Skeletal muscle cell (primary cell): ENCODE measurements at places on chromosomes 4 and X.

GRCh38 chr4:101660607-101661006 lies 129.9 kb upstream of the BANK1 start:
- DNase-seq: no peak

DNA sequence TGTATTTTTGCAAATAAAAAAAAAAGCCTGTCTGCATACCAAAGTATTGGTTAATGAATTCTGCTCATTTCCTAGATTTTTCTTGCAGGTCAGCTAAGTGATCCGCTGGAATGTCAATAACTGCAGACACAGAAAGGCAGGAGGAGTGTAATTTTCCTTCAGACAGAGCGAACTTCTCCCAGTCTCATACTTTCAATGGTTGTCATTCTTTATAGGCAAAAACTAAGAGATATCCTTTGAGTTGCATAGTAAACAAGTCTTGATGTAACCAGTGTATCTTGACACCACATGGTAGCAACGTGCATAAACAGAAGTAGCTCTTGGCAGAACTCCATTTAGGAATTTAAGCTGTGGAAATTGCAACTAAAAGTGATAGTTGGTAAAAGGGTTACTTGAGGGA lies 8.2 kb downstream of the CAPN6 start:
- DNase-seq: no peak

DNA sequence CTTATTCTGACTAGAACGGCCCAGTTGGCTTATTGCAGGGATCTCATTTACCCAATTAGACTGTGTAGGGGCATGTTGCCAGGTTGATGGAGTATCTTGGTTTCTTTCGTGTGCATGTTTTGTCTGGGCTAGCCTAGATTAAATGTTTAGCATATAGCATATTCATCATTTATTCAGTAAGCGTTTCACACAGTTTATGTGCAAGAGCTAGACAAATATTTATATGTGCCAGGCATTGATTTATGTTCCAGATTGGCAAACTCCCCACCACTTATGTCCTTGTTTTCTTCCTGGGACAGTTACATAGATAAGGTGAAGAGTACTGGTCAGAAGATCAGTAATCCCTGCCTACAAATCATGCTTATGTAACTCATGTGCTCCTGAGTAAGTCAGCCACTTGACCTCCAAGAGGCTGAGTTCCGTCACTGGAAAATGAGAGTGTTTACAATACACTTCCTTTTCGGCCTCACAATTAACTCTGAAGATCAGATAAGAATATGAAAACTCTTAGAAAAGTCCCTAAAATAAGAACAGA lies 57.2 kb downstream of the RUFY3 start:
- no peak for DNase-seq

DNA sequence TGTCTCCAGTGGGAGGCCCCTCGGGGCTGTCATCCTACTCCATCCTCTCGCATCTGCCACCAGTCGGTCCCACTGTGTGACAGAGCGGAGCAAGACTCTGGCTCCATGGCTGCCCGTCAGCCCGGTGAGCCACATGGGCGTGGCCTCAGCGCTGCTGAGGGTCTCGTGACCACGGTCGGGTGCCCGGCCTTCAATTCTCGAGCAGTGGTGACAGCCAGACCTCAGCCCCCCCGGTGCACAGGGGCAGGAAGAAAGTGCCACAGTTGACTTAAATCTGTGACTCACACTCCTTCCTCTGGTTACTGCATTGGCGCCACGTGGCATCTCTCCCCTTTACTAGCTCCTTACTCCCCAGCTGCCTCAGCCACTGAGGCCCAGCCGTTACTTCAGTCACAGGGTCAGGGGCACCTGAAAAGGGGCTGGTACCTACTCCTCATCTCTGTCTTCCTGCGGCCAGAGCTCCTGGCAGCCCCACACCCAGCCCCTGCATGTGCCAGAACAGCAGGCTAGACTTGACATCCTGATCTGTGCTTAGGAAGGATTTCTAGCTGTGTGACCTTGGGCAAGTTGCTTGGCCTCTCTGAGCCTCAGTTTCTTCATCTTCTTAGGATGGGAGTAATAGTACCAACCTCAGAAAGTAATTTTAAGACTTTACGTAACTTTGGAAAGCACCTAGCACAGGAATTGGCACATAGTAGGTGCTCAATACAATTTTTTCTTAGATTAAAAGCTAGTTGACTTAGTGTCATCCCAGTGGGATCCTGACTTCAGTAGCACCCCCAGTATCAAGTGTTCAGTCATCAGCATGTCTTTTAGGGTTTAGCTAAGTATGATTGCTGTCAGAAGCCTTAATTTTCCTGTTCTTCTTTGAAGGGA lies 66.1 kb downstream of the TNIP2 start:
- no peak for DNase-seq

DNA sequence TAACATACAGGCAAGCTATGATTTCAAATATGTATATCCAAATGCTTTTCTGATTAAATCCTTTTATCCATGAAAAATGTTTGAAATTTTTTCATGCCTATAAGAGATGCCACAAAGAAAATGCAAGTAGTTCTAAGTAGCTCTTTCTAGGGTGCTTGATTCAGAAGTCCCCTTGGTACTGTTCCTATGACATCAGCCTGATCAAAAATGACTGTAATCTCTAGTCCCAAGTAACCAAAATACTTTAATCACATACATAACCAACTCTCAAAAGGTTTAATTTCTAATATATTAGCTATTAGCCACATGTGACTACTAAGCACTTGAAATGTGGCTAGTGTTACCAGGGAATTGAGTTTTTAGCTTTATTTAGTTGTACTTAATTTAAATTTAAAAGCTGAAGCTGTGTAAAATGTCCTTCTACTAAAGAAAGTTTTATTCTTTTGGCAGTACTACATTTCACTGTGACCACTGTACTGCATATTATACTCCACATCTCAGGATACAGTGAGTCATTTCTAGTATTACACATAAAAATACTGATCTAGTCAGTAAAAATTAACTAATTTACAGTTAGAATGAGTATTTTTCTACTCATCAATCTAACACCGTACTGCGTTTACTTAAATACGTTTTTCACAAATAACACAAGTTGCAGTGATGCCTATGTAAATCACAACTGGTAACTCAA lies 33.9 kb downstream of the FBXW7 start:
- no peak for DNase-seq

DNA sequence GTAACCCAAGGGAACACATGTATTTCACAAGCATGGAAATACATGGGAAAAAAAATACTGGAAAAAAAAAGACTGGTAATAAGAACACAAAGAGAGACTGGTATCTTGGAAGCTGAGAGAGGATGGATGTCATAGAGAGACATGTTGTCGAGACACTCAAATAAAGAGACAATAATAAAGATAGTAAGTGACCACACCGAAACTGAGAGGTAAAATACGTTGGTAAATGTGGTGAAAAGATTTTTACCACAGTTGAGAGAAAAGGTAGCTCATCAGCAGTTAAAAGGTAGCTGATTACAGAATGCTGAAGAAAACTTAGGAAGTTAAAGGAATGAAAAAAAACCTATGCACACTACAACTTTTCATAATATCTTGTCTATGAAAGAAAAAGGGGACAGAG lies 81.1 kb downstream of the ARAP2 start:
- no peak for DNase-seq

DNA sequence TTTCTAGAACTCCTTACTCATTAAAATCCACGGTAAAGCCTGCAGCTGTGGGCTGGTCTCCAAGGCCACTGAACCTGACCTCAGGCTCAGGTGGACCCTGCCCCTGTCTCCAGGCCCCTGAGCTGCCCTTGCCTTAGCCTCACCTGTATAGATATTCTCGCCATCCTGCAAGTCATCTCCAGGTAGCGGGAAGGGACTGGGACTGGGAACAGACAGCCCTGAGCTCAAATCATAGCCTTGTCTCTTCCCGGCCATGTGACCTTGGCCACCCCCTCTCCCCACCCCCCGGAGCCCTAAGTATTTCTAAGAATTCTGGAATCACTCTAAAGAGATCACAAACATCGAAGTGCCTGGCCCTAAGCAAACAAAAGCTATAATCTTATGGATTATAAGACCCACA lies 17.7 kb downstream of the ABLIM2 start:
- no peak for DNase-seq

- DNase-seq: no peak
These were observed 28.0 kb upstream of the NSUN7 start for GRCh38 chr4:40721730-40722171.

DNA sequence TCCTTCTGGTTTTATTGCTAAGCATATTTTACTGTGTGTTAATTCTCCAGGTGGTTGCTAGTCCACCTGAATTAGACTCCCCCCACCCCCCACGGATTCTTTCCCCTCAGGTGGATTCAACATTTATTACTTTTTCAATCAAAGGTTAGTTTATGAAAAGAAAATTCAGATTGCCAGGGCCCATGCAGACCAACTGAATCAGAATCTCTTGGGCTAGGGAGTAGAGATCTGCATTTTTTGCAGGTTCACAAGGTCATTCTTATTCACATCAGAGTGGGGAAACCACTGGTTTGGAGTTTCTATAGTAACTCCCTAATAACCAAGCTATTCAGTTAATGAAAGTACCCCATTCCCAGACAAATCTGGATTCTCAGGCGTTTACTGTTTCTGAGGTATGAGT lies 9.8 kb downstream of the TMEM255A start:
- DNase-seq: no peak

GRCh38 chr4:81919223-81919622 lies 447.5 kb upstream of the RASGEF1B start:
- no peak for DNase-seq

GRCh38 chr4:53924333-53925049 lies 139.9 kb downstream of the CHIC2 start:
- no peak for DNase-seq

DNA sequence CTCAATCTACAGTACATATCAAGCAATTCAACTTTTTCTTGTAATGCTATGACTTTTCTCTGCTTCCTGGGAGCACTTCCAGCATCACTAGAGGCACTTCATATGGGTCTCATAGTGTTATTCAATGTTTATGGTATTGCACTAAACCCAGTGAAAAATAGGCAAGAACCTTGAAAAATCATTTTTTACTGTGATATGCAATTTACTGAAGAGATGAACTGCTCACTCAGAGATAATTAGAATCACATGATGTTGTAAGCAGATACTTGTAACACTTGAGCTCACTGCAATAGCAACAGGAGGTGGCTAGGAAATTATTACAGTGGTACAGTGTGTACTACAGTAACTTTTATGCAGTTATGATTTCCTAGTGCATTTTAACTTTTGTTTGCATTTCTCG lies 93.3 kb downstream of the RASGEF1B start:
- DNase-seq: no peak

DNA sequence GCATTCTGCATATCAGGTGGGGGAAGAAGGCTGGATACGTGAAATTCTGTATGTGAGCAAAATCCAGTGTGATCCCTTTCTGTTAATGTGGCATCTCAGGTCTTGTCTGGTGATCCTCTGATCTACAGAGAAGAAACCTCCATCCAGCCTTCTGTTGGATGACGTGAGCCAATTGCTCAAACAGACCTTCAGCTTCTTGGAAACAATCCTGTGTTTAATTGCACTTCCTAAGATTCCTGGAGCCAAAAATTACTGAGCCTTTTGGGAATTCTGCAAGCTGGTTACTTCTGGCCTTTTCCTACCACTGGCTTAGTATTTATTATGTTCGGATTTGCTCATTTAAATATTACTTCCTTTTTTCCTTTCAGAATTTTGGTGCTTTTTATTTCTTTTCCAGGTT lies 51.2 kb downstream of the TRIML1 start:
- DNase-seq: no peak

GRCh38 chrX:130801901-130802300 lies 101.1 kb downstream of the ENOX2 start:
- DNase-seq: no peak

DNA sequence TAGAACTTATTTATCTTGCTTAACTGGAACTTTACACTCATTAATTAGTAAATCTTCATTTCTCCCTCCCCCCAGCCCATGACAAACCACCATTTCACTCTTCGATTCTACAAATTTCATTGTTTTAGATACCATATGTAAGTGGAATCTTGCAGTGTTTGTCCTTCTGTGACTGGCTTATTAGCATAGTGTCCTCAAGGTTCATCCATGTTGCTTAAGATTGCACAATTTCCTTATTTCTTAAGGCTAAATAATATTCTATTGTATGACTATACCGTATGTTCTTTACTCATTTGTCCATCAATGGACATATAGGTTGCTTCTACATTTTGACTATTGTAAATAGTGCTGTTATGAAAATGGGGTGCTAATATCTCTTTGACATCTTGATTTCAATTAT lies 24.5 kb upstream of the RNF212 start:
- no peak for DNase-seq

- no peak for DNase-seq
These were observed 72.8 kb upstream of the MAPK10 start for GRCh38 chr4:86432559-86433134.

DNA sequence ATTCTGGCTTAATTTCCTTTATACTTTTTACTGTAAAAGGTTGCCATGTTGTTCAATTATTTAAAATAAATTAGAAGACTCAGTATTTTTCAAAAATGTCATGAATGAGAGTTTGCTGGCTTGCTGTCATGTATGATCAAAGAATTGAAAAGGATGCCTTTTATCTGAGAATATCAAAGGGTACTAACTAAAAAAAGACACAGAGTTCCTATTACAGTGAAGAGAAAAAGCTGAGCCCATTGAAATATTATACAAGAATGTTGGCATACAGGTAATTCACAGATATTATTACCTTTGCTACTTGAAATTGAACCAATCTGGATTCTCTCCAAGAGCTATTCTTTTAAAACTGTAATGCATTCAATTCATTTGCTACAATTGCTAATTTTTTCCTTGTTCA lies 200.0 kb downstream of the PPP3CA start:
- no peak for DNase-seq

DNA sequence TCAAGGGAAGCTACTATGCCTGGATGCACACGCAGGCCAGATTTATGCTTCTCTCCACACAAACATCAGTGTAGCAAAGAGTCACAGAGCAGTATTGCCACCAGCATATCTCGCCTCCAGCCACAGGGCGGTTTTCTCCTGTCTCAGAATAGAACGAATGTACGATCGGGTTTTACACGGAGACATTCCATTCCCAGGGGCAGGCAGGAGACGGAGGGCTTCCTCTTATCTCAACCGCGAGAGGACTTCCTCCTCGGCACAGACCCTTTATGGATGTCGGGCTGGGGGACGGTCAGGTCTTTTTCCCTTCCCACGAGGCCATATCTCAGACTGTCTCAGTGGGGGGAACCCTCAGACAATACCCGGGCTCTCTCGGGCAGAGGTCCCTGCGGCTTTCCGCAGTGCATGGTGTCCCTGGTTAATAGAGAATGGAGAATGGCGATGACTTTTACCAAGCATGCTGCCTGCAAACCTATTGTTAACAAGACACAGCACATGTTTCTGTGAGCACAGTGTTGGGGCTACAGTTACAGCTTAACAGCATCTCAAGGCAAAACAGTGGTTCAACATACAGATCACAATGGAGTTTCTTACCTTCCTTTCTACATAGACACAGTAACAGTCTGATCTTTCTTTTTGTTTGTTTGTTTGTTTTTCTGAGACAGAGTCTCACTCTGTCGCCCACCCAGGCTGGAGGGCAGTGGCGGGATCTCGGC lies 24.1 kb downstream of the CSF2RA start:
- DNase-seq: no peak

GRCh38 chr4:150579551-150580234 lies 2.3 kb upstream of the MAB21L2 start:
- DNase-seq: no peak

DNA sequence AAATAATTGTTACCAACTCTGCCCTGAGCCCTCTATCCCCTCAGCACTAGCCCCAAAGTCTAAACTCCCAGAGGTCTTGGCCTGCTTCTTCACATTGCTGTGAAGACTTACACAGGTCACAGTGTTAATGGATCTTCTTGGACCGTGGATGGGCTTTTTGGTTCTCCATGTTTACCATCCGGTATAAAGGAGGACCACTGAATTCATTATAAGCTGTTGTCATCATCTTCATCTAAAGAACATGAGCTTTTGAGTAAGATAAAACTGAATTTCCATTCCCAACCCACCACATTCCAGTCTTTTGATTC lies 8.5 kb downstream of the NUDT11 start:
- DNase-seq: no peak
